Stimulated activated CD4-positive, alpha-beta T cell treated with anti-CD3 and anti-CD28 coated beads, TNF-alpha, amount 100 ng/mL, for 1 hour (primary cell): ENCODE measurements at places on chromosomes 13 and 19.

- no peak for DNase-seq
Measured at GRCh38 chr13:53112522-53112921, 83.9 kb downstream of the OLFM4 start.

DNA sequence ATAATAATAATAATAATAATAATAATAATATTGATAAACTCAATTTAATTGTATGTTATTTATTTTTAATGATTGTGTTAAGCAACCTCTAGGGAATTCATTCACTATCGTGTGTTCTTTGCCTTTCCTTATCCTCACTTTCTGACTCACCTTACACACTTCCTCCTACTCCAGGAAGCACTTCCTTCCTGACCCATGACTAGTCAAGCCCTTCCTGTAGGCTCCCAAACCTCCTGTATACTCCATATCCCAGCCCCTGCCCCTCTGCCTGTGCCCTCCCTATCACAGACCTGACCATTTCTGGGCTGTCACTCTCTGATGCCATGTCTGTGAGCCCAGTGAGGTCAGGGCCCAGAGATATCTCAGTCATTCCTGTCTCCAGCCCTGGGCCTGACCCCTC, 7.6 kb downstream of the LGALS4 start:
- DNase-seq: no peak

GRCh38 chr19:41570639-41571112, 5.3 kb upstream of the CEACAM21 start:
- DNase-seq: peak; percentile 82

DNA sequence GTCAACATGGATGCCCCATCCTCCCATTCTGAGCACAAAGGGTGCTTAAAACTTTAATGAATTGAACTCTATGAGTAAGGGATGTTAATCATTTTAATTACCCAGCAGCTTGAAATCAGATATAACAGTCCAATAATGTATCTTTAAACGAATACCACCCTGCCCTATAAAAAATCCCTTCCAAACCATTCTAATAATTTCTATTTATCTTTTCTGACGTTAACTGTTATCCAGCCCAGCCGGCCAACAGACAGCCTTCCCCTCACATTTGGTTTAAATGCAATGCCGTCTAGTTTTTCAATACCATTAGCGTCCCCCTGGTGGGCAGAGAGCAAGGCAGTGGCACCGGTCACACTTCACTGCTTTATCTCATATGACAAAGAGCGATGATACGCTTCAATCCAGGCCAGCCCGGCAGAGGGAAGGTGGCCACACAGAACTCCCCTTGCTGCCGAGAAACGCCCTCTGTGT, 402.2 kb upstream of the ZNF507 start:
- no peak for DNase-seq

- DNase-seq: no peak
Measured at GRCh38 chr19:6662702-6663101, 7.3 kb downstream of the TNFSF14 start.

DNA sequence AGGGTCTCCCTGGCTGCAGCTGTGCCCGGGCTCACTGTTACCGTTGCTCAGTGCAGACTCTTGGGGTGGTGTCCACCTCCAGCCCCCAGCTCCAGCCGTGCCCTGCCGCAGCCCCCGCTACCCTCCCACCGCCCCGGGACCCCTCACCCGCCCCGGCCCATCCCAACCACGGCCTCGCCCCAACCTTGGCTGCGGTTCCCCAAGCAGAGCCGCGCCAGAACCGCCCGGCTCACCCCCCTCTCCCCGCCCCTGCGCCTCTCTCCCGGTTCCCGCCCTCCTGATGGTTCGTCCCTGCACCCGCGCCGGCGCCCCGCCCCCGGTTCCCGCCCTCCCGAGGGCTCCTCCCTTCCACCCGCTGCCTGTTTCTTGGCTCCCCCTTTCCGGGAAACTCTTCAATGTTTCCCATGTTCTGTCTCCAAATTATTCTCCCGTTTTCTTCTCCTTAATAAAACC, 40.3 kb downstream of the ANKRD10 start:
- DNase-seq: peak; percentile 17

DNA sequence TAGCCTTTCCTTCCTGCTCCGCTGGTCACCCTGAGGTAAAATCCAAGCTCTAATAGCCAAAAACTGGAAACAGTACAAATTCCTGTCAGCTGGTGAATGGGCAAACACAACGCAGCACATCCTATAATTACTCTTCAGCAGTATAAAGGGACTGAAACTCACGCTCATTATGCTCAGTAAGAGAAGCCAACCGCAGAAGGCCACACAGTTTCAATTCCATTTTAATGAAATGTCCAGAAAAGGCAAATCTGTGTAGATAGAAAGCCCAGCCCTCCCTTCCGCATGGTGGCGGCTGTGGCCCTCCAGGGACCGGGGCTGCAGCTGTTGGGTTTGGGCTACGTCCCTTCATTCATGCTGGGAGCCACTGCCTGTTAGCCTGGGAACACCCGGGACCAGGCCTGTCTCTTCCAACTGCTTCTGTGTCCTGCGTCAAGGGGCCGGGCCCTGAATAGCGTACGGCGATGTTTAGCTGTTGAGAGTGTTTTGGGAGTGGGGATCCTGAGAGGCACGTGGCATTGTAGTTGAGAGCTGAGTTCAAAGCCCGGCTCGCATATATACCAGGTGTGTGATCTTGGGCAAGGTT, 23.5 kb downstream of the NKPD1 start:
- DNase-seq: no peak

DNA sequence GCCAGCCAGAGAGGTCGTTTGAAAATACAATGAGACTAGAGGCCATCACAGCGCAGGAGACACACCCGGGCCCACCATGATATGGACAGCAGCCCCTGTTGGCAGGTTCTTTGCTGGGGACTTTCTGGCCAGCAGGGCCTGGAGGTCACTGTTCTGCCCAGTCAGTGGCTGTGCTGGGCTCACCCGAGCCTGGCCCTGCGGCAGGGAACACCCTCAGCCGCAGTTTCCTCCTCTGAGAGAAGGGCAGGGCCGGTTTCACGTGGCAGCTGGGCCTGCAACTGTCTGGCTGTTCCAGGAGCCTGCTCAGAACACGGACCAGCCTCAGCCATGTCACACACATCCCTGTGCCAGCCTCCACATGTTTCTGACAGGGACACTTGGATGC, 39.4 kb downstream of the ADPRHL1 start:
- no peak for DNase-seq

DNA sequence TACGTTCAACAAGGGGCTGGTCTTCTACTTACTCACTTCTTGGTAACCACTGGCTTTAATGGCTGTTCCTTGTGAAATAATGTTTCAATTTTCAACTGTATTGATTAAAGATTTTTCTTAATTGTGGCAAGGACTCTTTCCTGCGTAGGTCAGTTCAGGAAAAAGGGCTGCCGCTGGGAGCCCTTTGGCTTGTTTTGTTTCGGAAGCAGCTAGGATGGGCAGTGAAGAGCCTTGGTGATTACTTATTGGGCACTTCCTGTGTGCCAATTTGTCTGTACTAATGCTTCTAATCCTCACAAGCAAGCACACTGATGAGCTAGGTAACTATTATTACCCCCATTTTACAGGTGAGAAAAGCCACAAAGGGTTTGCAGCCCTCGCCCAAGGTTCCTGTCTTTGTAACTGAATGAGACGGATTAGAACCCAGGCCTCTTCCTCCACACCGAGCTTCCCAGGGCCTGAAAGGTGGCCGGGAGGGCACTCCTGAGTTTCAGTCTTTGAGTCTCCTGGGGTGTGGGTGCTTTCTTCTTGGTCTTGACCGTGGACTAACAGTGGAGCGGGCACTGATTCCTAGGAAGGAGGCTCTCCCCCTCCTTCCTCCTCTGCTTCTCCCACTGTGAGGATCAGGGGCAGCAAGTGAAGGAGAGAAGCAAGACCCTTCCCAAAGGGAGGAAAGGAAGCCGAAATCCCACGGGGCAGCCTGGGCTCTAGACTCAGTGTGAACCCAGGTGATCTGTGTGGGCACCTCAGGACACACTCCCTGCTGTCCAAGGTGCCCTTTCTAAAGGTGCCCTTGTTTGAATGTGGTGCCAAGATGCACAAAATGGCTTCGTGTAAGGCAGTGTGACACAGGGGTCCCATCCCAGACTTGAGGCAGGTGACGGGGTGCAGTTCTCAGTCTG, 3.7 kb downstream of the COL4A2 start:
- no peak for DNase-seq

GRCh38 chr19:30209617-30210600, 162.3 kb upstream of the ZNF536 start:
- DNase-seq: no peak
